ENCODE measurements at places on chromosomes 2 and 18.

DNA sequence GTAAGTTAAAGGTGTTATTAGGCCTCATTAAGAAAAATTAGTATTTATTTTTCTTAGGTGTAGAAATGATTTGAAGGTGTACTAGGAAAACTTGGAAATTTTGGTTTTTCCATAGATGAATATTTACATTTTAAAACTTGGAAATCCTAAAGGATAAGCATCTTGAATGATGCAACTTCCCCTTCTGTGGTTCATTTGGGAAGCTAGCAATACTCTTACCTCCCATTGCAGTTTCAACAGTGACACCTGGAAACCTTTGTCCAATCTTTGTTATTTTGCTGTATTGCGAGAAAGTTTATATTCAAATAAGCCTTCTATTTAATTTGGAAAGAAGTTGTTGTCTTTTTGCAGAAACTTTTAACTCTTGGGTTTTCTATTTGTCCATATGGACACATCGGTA is 68.5 kb downstream of the ZEB2 start:
- no peak for DNase-seq

DNA sequence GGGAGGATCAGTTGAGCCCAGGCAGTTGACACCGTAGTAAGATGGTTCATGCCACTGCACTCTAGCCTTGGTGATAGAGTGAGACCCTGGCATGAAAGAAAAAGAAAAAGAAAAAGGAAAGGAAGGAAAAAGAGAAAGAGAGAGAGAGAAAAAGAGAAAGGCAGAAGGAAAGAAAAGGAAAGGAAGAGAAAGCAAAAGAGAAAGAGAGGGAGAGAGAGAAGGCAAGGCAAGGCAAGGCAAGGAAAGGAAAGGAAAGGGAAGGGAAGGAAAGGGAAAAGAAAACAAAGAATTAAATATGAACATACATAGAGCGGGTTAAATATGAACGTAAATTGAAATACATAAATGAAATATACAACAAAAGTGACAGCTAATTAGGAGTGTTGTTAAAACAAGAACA is 167.5 kb upstream of the SETBP1 start:
- no peak for DNase-seq

DNA sequence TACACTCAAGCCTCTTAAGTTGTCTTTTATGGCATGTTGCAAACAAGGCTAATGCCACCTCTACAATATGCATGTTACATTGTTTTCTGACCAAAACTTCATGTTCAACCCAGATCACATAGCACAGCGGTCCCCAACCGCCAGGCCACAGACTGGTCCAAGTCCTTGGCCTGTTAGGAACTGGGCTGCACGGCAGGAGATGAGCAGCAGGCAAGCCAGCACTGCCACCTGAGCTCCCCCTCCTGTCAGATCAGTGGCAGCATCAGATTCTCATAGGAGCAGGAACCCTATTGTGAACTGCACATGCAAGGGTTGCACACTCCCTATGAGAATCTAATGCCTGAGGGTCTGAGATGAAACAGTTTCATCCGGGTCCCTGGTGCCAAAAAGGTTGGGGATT is 324.8 kb upstream of the CHAC2 start:
- no peak for DNase-seq

DNA sequence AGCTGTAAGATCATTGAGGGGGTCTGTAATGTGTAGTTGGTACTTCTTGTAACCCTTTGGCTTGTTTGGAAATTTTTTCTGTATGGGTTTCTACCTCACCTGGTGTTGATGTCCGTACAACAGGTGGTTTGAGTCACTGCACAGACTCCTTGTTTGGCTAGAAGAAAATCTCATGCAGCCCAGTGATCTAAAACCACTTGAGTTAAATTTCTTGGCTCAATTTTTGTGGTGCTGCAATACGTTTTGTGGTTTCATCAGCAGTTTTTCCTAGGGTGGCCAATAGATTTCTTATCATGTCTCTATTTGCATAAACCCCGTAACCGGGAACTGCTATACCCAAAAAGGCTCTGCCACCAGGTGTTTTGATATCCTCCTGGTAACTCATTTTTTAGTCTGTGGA is 43.4 kb downstream of the CERS6 start:
- DNase-seq, result no peak

- DNase-seq, result no peak
Observed at GRCh38 chr2:101516823-101517690, 42.1 kb upstream of the RFX8 start.

DNA sequence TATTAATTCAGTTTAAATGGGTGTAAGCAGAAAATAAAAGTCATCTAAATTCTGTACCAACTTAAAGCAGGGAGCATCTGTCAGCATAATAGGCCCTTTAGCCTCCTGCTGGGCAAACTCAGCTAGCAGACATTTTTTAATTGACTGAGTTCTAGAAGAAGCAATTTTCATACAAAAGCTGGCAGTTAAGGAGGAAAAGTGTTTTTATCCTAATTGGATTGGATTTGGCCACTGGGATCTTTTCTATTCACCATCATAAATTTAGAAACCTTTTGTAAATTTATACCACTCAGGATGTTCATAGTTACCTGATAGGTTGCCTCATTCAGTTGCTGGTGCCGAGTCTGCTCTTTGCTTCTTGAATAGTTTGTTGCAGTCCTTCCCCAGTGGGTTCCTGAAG is 262.7 kb upstream of the FSIP2 start:
- no peak for DNase-seq

- peak; percentile 69 for DNase-seq
Observed at GRCh38 chr18:58310517-58310916, 266.5 kb downstream of the NEDD4L start.

DNA sequence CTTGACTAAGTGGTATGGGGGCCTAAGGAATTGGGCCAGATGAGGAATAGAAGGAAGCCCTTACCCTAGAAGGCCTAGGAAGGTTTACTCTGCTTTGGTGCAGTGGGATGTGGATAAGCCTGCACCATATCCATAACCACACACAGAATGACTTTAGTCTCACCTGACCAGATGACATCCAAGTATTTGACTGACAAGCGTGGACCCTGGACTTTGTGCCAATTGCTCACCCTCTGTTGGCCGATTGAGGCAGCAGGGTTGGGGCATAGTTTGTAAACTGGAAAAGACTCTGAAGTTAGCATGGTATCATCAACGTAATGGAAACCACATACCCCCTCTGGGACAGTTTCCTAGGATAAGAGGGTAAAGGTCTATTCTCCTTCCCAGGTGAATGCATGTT is 36.5 kb upstream of the SERPINE2 start:
- no peak for DNase-seq

- no peak for DNase-seq
Observed at GRCh38 chr2:234044157-234044556, 6.3 kb upstream of the SPP2 start.

- no peak for DNase-seq
Observed at GRCh38 chr18:79275461-79275860, 120.3 kb upstream of the NFATC1 start.

GRCh38 chr2:97769308-97769707 is 55.9 kb downstream of the ZAP70 start:
- DNase-seq, result no peak

- DNase-seq, result no peak
Observed at GRCh38 chr2:37550190-37550589, 121.3 kb downstream of the CDC42EP3 start.

GRCh38 chr2:14572633-14573032 is 59.9 kb upstream of the LRATD1 start:
- no peak for DNase-seq

- no peak for DNase-seq
Observed at GRCh38 chr2:237520290-237520689, 33.2 kb downstream of the MLPH start.

DNA sequence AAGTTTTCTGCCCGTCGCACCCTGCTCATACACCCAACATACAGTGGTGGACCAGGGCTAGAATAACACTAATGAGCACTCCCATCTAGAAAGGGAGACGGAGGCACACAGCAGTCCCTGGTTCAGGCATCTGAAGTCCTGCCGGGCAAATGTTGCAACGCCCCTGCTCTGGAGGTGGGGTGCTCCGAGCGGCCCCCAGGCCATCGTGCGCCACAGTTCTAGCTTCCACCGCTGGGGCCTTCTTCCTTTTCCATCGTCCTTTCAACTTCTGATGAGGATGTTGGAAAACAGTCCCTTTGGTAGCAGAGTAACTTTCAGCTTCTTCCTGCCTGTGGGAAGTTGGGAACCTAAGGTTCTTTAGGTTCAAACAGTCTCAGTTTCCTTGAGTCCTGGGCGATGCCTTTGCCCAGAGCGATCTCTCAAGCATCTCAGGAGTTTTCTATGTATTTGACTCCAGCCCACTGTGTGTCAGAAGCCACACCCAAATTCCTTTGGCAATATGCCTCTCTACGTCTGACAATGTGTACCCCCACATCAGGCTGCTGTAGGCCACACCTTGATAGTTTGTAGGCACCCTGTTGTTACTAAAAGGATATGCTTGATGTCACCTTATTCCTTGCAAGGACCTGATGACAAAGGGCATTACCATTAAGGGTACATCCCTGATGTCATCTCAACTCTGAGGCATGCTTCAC is 258.8 kb downstream of the GLI2 start:
- DNase-seq, result no peak

DNA sequence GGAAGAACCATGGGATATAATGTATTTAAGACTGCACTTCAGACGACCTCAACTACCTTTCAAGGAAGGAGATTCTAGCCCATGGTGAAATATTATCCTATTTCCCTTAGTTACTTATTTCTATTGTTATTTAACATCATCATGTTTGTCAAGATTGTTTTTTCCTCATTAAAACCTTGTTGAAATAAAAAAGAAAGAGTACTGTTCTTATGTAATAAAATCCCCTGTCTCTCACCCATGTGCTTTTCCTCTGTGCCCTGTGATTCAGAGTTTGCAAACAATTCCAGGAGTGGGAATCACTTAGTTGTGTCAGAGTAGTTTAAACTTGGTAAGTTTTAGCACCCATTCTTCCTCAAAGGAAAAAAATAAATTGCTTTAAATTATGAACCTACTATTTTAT is 43.6 kb downstream of the ERBB4 start:
- DNase-seq, result no peak

DNA sequence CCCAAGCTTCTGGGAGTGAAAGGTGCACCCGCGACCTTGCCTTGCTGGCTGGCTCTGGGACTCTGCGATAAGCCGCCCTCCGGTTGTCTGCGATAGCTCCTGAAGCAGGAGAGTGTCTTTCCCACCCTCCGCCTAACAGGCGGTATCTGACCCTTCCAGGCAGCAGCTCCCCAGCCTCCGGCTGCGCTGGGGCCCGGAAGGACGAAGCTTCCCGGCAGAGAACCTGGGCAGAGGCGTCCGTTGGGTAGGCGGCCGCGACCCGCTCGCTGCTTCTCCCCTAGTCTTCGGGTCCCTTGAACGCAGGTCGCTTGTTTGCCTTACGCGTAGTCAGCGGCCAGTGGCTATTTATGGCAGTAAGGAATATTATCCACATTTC is 446 bp upstream of the RHBDD1 start:
- no peak for DNase-seq

GRCh38 chr2:42129947-42130346 is 39.2 kb upstream of the EML4 start:
- DNase-seq, result peak; percentile 17

DNA sequence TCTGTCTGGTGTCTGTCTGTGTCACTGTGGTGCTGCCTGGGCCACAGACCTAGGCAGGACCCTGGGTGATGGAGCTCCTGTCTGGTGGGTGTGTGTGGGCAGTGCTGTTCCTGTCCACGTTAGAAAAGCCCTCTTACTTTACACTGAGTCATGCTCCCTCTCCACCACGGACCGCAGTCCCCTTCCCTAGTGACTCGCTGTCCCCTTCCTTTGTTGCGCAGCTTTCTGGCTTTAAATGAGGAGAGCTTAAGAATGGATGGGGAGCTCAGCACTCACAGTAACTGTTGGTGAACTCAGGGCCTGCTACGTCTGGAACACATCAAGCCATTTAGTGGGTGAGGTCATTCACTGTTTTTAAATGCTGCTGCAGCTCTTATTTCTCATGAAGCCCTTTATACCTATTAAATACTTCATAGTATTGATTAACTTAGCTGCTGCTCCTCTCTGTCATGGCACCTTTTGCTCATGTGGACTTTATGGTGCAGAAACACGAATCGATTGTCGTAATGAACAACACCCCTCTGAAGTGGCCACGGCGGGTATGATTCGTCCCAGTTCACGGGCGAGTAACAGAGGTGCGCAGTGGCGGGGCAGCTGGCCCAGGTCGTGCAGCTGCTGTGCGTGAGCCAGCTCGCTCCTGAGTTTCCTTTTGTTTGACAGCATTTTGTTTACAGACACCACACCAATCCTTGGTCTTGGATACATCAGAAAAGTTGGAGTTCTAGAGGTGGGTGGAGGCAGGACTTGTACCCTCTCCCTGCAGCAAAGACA is 100.4 kb downstream of the LDLRAD4 start:
- DNase-seq, result no peak

GRCh38 chr18:34221971-34222306 is 2.8 kb downstream of the NOL4 start:
- DNase-seq, result no peak

DNA sequence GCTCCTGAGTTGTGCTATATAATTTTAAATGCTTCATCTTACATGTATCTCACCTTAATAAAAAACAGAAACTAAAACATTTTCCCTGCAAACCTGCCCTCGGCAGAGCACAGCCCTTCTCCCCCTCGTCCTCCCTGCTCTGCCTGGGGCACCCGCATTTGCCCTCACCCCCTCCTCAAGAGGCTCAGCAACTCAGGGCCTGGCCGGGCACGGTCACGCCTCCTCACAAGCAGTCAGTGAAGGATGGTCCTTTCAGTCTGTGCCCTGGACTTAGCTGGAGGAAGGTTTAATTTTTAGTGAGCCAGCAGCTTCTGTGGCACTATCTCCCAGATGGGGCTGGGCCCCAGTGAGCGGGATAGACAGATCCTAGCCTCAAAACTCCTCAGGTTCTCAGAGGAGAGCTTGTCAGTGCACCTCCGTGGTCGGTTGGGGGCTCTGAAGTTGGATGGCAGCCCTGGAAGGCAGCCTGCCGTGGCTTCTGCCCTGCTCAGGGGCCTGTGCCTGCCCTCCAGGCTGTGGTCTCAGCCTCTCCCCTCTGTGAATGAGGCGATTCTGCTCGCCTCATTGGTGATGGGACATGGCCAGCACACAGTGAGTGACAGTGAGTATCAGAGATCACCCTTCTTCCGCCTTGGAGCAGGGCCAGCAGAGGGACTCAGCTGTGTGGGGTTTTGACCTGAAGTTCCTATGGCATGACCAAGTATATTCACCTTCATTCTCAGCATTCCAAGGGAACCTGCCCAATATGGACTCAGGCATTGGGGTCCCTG is 56.3 kb upstream of the AFF3 start:
- DNase-seq, result no peak

- no peak for DNase-seq
Observed at GRCh38 chr2:204187229-204188083, 250.9 kb downstream of the ICOS start.

DNA sequence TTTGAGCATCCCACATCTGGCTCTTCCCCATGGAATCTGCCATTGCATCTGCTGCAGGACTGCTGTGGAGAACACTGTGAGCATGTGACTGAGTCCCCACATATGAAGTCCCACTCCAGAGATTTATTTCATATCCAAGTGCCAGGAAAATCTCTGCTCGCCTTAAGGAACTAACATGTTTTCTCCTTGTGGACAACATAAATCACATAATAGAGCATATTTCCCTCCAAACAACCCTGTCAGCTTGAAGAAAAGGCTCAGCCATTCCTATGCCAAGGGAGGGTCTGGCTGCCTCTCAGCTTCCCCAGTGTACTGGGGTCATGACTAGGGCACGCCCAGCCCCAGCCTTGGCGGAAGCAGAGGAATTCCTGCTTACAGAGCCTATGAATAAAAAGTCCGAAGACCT is 193.7 kb downstream of the DNER start:
- no peak for DNase-seq
